8988T (cell line): ENCODE measurements at places on chromosomes 1 and 21.

DNA sequence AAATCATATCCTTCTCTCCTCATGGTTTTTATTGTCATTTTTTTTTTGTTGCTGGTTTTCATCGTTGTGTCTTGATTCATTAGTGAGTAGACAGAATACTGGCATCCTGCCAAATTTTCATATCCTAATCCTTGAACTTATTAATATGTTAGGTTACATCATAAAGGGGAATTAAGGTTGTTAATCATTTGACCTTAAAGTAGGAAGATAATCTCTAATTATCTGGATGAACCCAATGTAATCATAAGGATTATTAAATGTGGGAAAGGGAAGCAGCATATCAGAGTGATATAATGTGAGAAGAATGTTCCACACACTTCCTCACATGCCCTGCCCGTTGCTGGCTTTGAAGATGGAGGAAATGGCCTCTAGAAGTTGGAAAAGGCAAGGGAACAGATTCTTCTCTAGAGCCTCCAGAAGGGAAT lies 299.7 kb downstream of the HMCN1 start:
- DNase-seq = no peak

GRCh38 chr1:224783006-224783651 lies 146.3 kb upstream of the DNAH14 start:
- DNase-seq = no peak

DNA sequence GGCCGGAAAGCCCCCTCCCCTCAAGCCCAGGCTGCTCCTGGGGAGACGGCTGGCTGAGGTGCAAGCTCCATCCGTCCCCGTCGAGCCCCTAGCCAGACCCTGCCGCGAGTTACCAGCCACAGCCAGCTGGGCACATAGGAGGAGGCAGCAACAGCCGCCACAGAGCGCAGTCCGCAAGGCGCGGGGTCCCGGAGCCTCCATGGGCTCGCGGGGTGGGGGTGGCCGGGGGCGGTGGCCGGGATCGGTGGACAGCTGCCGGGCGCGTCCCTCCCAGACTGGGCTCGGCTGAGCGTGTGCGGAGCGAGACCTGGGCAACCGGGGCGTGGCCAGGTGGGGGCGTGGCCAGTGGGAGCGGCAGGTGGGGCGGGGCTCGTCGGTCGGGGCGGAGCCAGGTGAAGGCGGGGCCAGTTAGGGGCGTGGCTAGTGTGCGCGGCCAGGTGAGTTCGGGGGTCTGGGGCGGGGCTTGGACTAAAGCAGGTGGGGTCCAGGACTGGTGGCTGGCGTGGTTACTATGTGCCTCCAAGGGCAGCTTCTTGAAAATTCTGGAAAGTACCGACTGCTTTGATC lies at the start of gene CD164L2:
TSS of gene CD164L2 (minus strand) at position 295 of the 567 bp plus-strand sequence. CDS start at position 201, 94 bp downstream.
- DNase-seq = no peak

GRCh38 chr1:65494671-65495070 lies 74.2 kb downstream of the LEPR start:
- no peak for DNase-seq

DNA sequence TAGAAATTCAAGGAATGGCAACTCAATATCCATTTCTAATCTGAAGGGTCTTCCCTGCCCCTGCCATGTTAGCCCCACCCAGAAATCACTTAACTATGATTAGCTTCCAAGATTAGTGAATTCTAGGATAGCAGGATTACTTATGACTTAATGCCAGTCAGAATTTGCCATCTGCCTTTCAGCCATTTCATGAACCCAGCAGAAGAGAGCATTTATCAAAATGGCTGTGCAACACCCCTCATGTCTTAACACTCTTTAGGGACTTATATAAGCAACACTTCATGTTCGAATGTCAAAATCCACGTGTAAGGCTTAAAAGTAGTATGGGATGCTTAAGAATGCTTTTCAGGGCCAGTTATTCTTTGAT lies 288.5 kb downstream of the NFIA start:
- DNase-seq = no peak

GRCh38 chr1:245825128-245825901 lies 670.5 kb downstream of the KIF26B start:
- no peak for DNase-seq

DNA sequence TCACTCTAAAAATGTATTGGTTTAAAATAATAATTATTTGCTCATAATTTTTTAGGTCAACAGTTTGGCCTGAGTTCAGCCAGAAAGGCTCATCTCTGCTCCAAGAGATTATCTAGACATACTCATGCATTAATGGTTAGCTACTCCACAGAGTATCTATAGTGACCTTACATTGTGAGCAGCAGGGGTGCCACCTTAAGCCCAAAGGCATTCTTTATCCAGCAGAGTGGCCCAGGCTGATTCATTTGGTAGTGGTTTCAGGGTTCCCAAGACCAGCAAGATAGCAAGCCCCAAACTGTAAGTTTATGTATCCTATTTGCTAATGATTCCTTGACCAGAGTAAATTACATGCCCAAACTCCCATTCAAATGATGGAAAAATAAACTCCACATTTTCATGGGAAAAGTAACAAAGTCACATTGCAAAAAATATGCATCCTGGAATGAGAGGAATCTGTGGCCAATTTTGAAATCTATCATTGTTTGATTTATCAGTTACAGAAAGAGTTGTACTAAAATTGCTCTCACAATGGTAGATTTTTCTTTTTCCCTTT lies 182.6 kb upstream of the KCNK2 start:
- no peak for DNase-seq

DNA sequence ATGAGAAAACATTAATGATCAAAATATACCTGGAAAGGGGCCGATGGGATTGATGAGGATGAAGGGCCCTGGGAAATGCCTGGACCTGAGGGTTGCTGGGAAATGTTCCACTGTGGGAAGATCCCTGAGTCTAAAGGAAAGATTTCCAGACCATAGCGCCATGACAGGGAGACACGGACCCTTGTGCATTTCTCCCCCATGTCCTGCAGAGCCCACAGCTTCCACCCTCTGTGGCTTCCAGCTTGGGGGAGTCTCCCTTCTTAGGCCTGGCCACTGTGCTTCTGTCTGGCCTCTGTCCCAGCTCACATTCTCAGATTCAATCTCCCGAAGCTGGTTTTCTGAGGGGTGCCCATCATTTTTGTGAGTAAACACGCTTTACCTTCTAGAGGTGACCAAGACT lies 1.0 kb upstream of the PRAMEF12 start:
- DNase-seq = no peak

- no peak for DNase-seq
Observed at GRCh38 chr1:197486946-197487345, 218.9 kb downstream of the CRB1 start.

DNA sequence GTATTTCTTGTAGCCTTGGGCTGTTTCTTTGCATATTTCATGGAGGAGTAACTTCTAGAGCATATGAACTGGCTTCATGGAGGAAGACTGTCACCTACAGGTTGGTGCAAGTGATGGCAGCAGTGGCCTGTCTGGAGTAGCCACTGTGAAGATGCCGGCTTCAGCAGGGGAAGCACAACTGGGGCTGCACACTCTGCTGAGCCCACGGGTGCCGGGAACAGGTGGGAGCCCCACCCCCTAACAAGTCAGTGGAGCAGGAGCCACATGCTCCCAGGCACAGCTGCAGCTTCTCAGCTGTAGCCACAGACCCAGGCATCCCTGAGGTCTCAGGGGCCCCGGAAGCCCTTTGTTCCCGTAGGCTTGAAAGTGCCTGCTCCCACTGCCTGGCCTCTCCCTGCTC lies 43.2 kb upstream of the C1orf185 start:
- no peak for DNase-seq

DNA sequence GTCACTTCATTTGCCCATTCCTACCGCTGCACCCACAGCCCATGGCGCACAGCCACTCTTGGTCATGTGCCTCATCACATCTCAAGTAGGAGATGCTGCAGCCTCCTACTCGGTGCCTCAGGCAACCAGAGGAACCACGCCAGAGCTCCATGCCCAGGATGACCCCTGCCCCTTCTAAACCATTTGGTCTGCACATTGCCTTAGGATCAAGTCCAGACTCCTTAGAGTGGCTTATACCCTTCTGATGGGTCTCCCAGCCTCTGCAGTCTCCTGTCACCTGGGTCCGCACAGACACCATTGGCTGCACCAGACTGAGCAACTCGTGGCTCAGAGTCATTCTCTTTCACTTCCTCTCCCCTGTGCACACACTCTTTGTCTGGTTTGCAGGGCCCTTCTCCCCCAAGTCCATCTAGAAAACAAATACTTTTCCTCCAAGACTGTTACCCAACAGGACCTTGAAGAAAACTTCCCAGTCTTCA lies 2.2 kb upstream of the ADORA3 start:
- DNase-seq = no peak

GRCh38 chr1:26218906-26219494 lies 15.0 kb upstream of the CEP85 start:
- no peak for DNase-seq

- no peak for DNase-seq
Observed at GRCh38 chr1:234924450-234925355, 203.9 kb downstream of the TOMM20 start.

DNA sequence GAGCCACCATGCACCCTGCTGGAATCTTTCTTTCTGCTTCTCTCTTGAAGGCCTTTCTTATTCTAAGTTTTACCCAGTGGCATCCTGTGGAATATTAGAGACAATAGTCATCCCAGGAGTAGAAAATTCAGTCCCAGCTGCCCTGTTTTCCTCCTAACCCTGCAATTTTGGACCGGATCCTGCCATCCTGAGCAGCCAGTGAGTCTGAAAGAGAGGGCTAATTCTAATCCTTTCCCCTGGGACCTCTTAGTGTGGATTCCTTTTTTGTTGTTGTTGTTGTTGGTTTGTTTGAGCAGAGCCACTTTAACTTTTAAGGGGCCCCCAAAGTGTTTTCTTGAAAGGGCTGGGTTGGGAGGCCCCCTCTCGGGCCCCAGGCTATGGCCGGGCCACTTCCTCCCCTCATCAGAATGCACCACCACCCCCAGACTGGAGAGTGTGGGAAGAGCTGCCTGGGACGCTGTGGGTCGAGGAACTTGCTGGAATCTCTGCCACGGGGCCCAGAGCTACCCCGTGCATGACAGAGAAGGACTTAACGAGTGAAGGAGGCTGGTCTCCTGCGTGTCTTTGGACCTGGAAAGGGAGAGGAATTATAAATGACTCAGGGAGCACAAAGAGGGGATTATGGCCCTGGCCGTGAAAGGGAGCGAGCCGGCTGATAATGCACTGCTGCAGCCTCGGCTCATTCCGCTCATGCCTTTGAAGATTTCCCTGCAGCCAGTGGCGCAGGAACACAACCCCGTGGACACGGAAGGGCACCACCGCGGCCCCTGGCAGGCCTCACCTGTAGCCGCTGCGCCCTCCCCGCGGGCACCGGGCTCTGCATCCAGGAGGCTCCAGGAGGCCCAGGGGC lies 81.0 kb upstream of the AKT3 start:
- DNase-seq = no peak

DNA sequence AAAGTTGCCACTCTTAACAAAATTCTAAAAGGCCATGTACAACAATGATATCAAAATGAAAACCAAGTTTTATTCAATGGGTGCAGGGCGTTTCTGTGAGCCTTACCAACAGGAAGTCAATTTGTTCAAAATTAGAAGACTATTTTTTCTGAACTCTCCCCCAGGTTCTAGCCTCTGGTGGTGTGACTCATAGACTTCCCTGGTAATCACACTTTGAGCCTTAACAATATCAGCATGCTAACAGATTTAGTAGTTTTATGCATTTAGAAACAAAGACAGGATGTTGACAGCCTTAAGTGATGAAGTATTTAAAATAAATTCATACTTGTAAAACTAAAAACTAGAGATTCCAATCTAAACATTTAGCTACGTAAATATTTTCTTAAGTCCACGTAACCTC lies 88.4 kb downstream of the LRRC8C start:
- DNase-seq = no peak

DNA sequence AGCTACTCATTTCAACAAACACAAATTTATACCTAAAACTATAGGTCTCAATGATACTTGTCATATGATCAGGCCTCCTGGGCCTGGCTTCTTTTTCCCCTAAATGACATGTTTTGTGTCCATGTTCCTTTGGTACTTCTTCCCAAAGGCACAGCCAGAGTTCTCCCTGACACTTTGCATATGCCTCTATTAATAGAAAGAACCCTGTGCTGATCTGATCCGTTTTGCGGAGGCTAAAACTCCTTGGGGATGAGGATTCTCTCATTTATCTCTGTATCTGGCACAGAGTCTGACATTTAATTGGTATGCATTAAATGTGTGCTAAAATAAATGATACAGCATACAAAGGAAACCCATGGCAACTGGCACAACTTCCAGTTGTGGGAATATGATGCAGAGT lies 11.5 kb downstream of the ATPAF1 start:
- DNase-seq = no peak

DNA sequence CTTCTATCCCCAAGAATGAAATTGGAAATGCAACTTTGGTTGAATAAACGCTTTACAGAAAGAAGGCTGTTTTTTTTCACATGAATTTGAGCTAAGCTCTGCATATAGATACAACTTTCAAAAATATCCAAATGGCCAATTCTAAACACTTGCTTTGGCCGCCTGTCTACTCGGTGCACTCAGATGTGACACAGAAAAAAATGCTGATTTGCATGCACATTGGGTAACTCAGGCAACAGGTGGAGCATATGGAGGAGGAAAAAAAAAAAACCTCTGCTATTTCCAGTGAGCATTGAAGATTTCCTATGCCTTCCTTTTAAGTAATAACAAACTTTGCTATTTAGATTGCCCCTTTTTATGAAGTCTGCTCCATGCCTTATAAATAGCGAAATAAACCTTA lies 262.5 kb downstream of the GRIK1 start:
- DNase-seq = no peak

DNA sequence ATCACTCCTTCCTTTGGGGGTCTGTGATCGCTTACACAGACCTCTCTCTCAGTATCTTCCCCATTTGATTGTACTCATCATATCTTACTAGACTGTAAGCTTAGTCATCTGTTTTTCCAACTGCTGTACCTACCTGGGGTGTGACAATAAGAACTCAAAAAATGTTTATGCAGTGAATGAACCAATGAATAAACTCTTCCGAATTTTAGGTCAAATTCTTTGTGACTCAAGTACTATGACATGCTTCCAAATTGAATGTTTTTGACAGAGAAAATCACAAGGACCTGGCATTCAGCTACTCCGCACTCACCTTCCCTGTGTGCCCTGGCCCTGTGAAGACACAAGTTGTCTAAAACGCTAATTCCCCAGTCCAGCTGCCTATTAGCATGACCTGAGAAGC lies 42.1 kb downstream of the TMCO4 start:
- DNase-seq = no peak

- DNase-seq = no peak
Observed at GRCh38 chr1:228778961-228779360, 43.7 kb downstream of the RHOU start.

DNA sequence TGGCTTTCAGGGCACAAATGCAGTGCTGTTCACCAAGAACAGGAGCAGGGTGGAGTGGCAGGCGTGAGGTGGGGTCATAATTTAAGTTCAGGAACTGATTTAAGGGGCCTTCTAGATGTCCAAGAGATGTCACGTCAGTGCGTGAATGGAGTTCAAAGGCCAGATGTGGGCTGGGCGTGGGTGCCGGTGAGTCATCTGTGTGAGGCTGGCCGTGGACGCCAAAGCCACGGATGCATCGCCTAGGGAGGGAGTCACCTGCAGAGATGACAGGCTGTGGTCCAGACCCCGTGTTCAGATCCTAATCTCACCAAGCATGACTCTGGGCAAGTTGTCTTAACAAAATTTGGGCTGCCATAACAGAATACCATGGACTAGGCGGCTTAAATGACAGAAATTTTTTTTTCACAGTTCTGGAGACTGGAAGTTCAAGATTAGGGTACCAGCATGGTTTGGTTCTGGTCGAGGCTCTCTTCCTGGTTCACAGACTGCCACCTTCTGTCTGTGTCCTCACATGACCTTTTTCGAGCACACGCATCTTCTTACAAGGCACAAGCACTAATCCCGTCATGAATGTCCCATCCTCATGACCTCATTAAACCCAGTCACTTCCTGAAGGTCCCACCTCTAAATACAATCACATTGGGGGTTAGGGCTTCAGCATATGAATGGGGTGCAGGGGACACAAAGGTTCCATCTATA lies 109.6 kb downstream of the PRDM2 start:
- no peak for DNase-seq
